Vagina (tissue), 2 donors: ENCODE measurements at places on chromosomes 16 and 17.

GRCh38 chr17:50238601-50239280 lies 35.5 kb upstream of the TMEM92 start:
- H3K36me3 ChIP-seq = no peaks in the 10 kb centered on the region
- peaks cover 12% of the 10 kb centered on the region for H3K4me1 ChIP-seq
- no peaks in the 10 kb centered on the region for H3K27me3 ChIP-seq
- H3K27ac ChIP-seq = no peak overlapping the region

DNA sequence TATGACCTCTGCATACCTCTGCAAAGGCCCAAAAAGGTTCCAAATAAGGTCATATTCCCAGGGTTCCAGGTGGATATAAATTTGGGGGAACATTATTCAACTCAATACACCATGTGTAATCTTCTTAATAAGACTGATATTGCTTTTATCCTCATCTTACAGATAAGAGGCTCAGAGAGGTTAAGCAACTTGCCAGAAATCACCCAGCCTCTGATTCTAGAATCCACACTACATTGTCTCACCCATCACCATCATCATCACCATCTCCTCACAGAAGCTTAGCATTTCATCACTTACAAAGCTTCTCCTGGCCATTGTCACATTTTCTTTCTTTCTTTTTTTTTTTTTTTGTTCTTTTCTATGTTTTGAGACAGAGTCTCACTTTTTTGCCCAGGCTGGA lies 15.4 kb upstream of the KIFC3 start:
- H3K4me3 ChIP-seq = no peak overlapping the region
- H3K4me1 ChIP-seq = peaks cover 20% of the 10 kb centered on the region
- no peaks in the 10 kb centered on the region for H3K36me3 ChIP-seq
- no peaks in the 10 kb centered on the region for H3K27me3 ChIP-seq

GRCh38 chr17:1244606-1245012 lies 25.6 kb upstream of the BHLHA9 start:
- no peaks in the 10 kb centered on the region for H3K36me3 ChIP-seq
- H3K27me3 ChIP-seq = no peaks in the 10 kb centered on the region
- H3K4me3 ChIP-seq = no peak overlapping the region

GRCh38 chr17:20935740-20936139 lies 107.1 kb downstream of the USP22 start:
- H3K4me3 ChIP-seq = no peak overlapping the region
- H3K27ac ChIP-seq = peak overlapping the region; percentile 88
- peaks cover 31% of the 10 kb centered on the region for H3K4me1 ChIP-seq
- DNase-seq = no peak

DNA sequence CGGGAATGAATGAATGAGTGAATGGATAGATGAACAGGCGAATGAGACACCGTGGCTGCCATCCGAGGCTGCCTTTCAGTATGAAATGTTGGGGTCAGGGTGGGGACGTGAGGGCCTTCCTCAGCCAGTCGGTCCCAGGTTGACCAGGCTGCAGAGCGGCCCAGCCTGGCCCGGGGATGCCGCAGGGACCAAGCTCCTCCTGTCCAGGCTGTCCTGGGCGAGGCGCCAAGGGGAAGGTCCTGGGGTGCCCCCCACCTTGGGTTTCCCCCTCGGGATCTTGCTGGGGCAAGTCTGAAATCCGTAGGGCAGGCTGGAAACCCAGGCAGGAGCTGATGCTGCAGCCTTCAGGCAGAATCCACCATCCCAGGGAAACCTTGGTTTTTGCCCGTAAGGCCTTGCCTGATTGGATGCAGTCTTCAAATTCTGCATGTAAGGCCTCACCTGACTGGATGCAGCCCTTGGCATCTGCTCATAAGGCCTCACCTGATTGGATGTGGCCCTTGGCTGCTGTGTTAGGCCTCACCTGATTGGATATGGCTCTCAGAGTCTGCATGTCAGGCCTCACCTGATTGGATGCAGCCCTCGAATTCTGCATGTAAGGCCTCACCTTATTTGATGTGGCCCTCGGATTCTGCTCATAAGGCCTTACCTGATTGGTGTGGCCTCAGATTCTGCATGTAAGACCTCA lies 61.7 kb upstream of the ZNF469 start:
- H3K36me3 ChIP-seq = no peaks in the 10 kb centered on the region
- no peak overlapping the region for H3K27ac ChIP-seq
- H3K27me3 ChIP-seq = no peaks in the 10 kb centered on the region
- peaks cover 22% of the 10 kb centered on the region for H3K4me1 ChIP-seq
- DNase-seq = no peak

DNA sequence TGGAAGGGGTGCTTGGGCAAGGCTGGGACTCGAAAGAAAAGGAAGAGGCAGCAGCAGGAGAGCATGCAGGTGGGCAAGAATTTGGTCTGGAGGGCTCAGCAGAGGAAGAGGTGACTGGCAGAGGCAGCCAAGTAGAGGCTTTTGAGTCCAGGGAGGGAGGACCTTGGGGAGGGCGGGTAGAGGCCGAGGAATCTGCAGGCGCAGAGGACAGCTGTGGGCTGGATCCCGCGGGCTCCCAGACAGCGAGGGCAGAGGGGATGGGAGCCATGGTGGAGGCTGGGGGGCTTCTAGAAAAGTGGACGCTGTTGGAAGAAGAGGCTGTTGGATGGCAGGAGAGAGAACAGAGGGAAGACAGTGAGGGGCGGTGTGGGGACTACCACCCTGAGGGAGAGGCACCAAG lies 2.9 kb downstream of the APOBR start:
- H3K27me3 ChIP-seq = no peaks in the 10 kb centered on the region
- DNase-seq = no peak
- H3K4me3 ChIP-seq = no peak overlapping the region
- H3K36me3 ChIP-seq = no peaks in the 10 kb centered on the region
- no peak overlapping the region for H3K27ac ChIP-seq

- H3K36me3 ChIP-seq = no peaks in the 10 kb centered on the region
- no peak for DNase-seq
- no peaks in the 10 kb centered on the region for H3K4me1 ChIP-seq
- H3K27ac ChIP-seq = no peak overlapping the region
Observed at GRCh38 chr17:79600071-79600470, 10.8 kb downstream of the RBFOX3 start.

DNA sequence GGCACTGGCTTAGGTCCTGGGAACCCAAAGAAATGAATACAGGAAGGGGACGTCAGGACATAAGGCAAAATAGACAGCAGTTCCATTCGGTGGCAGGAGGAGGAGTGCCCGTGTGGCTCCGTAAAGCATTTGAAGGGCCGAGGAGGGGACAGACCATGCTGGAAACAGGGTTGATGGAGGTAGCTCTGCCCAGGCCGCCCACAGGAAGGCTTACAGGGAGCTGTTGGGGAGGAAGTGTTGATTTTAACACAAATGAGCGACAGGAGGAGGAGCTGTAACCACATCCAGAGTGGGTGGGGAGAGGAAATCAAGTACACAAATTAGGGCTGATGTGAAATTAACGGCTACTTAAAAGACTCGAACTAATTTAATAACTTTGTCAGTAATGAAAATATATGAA lies 54.6 kb downstream of the RBFOX3 start:
- no peaks in the 10 kb centered on the region for H3K4me1 ChIP-seq
- H3K36me3 ChIP-seq = no peaks in the 10 kb centered on the region
- no peak for DNase-seq

GRCh38 chr17:59485015-59485414 lies 80.4 kb upstream of the DHX40 start:
- H3K27me3 ChIP-seq = no peaks in the 10 kb centered on the region
- no peak overlapping the region for H3K27ac ChIP-seq
- no peak for DNase-seq
